Stimulated activated CD8-positive, alpha-beta memory T cell treated with anti-CD3 and anti-CD28 coated beads, Interleukin-15, amount 100 ng/mL, for 24 hours (primary cell): ENCODE measurements at places on chromosomes 7 and 10.

DNA sequence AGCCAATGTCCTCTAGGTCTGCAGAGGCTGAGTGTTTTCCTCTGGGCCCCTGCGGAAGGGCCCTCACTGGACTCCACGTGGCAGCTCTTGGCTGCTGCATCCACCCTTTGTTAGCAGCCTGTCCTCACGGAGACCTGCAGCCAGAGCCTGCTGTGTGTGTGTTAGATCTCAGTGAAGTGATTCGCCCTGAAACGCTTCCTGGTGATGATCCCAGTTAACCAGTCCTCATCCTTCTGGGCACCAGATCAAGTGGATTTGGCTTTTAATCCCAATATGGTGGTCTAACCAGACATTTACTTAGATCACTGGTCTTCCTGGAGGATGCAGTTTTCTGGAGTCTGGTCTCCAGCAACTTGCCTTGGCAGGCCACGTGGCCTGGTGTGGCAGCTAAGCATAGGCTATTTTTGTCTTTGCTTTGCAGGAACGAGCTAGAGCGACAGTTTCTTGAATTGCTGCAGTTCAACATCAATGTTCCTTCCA is 39.5 kb upstream of the GJD4 start:
- DNase-seq, result no peak

GRCh38 chr10:31374146-31374696 is 55.2 kb downstream of the ZEB1 start:
- DNase-seq, result no peak

DNA sequence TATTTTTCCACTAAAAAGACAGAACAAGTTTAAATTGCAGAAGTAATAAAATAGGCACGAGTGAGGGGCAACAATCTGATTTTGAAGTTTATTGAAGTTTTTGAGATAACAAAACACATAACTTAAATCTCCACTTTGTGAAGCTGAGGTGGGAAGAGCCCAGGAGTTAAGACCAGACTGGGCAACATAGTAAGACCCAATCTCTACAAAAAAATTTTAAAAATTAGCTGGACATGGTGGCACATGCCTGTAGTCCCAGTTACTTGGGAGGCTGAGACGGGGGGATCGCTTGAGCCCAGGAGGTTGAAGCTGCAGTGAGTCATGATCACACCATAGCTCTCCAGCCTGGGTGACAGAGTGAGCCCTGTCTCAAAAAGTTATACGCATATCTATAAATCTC is 11.2 kb downstream of the UPF2 start:
- DNase-seq, result no peak

- DNase-seq, result no peak
Observed at GRCh38 chr7:28550580-28551186, 138.4 kb downstream of the CREB5 start.

GRCh38 chr7:70120851-70121250 is 522.6 kb downstream of the AUTS2 start:
- DNase-seq, result no peak
